ENCODE measurements at places on chromosomes 1 and 21. TPM values are rescaled to one million over a fixed set of nuclear protein-coding genes. Genes with fewer than 3 reads are reported as not detected.
A peak's percentile ranks its signal among the peaks of the same experiment; 100 is the strongest.

GRCh38 chr1:151509350-151510019, 1.7 kb upstream of the CGN start:
- H3K36me3 ChIP-seq: no peaks in the 10 kb centered on the region
- H3K27me3 ChIP-seq: peaks cover 5% of the 10 kb centered on the region
- H3K4me3 ChIP-seq: no peak overlapping the region

DNA sequence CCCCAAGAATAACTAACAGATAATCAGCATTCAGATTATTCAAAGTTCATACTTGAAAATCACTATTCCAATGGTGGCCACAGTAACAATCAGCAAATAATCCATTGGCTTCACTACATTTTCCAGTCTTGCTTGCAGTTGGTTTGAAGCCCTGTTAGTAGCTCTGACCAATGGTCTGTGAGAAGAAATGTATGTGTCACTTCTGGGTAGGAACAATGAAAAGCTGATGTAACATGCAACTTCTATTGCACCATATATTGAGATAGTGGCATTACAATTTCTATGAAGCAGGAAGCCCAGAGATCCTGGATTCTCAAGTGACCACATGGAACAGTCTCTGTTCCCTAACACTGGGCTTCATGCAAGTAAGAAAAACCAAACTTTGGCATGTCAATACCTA, 250.9 kb upstream of the DAB1 start:
- H3K27me3 ChIP-seq: no peaks in the 10 kb centered on the region
- no peak overlapping the region for H3K27ac ChIP-seq
- no peaks in the 10 kb centered on the region for H3K4me1 ChIP-seq
- no peak overlapping the region for H3K4me3 ChIP-seq
- no peaks in the 10 kb centered on the region for H3K36me3 ChIP-seq

DNA sequence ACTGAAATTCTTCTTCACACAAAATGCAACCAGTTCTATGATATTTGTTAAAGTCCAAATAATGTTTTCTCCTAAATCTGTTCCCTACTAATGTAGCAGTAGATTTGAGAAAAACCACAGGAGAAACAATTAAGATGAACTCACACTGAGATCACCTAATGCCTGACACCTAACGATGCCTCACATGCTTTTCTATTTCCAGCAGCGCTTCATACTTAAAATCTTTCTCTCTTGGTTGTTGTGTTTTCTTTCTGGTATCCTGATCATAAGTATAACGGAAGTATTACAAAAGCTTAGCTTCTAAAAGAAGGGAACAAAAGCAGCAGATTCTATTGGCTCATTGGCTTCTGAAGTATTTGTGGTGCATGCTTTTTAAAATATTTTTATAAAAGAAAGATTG, 267.2 kb upstream of the SGIP1 start:
- no peak for DNase-seq
- H3K27ac ChIP-seq: peak overlapping the region; percentile 43
- H3K4me1 ChIP-seq: peaks cover 46% of the 10 kb centered on the region
- no peaks in the 10 kb centered on the region for H3K36me3 ChIP-seq
- H3K4me3 ChIP-seq: no peak overlapping the region
- H3K27me3 ChIP-seq: no peaks in the 10 kb centered on the region

DNA sequence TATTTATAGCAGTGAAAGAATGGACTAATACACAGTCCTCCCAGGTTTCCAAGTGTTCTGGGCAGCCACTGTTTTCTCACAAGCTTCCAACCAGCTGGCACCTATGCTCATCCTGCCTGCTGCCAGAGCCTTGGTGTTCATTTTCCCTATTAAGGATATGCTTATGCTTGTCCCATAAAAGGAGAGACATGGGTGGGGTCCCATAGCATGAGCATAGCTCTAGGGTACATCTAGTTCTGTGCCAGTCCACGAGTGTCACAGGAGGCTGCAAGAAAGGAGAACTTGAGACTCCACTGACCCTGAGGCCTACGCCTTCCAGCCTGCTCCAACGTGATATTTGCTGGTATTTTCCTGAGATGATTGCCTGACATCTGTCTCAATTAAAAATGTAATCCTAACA, 192.4 kb upstream of the PTGFR start:
- no peaks in the 10 kb centered on the region for H3K27me3 ChIP-seq
- no peaks in the 10 kb centered on the region for H3K4me1 ChIP-seq
- no peak overlapping the region for H3K27ac ChIP-seq
- DNase-seq: no peak
- no peak overlapping the region for H3K4me3 ChIP-seq

DNA sequence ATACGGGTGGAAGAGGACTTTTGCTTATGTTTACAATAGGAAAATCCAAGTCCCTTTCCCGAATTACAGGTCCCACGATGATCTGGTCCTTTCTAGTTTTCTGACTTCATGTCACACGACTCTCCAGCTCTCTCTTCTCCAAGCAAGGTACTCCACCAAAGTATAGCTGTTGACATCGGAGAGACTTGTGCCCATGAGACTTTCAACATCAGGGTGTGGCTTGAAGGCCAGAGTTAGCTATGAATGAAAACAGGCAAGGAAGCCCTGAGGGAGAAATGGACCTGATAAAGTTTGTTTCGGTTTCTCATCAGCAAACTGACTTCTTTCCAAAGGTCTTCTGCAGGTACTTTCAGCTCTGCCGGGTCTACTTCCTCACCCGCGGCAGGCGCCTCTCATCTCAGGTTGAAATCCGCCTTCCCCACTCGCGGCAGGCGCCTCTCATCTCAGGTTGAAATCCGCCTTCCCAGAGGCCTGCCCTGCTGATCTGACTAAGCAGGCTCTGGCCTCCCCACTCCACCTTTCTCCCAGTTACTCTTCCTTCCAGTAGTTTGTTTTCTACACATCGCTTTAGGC, 2.1 kb upstream of the PER3 start:
- no peak overlapping the region for H3K4me3 ChIP-seq
- peak overlapping the region; percentile 89 for H3K27ac ChIP-seq
- H3K36me3 ChIP-seq: peaks cover 3% of the 10 kb centered on the region

DNA sequence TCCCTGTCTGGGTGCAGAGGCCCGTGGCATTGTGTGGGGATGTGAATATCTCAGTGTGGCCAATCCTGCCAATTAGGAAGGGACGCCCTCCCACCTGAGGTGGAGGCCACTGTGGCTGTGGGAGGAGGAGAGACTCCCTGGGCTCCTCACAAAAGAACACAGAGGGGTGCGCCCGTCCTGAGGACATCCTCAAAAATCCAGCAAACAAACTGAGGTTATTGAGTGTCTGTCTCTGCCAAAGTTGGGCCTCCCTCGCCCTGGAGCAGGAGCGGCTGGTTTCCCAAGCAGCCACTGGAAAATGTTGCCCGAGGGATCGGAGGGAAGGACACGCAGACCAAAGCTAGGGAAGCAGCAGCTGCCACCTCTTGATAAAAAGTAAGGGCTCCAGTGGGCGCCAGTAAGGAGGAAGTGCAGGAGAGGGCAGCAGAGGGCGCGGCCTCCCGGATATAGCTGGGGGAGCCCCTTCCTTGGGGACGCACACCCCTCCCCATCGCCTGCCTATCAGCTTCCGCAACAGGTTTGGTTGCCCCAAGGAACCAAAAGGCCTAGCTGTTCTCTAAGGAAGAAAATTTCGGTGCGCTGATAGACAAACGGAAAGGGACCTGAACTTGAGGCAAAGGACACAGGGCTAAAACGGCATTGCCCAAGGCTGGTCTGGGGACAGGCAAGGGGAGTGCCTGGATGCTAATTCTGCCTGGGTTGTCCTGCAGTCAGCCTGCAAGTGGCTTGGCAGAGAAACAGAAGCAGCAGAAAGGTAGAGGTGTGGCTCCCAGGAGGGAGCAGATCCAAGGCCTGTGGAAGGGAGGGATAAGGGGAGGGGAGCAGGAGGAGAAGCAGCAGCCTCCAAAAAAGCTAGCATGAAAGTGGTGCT, 1.7 kb upstream of the GRIK3 start:
- no peak overlapping the region for H3K4me3 ChIP-seq
- peaks cover 71% of the 10 kb centered on the region for H3K27me3 ChIP-seq
- peaks cover 8% of the 10 kb centered on the region for H3K4me1 ChIP-seq
- no peaks in the 10 kb centered on the region for H3K36me3 ChIP-seq
- H3K27ac ChIP-seq: peak overlapping the region; percentile 79

Gene CRYBG2
- not detected for total RNA-seq

Gene C8B
- not detected for total RNA-seq

Gene BLACAT1
- total RNA-seq: not detected

Gene EXO1
- not detected for total RNA-seq

Gene CFHR3
- total RNA-seq: 0.21 TPM

Gene PAQR6
- 32.4 TPM for total RNA-seq

Data from tibial nerve (tissue), 4 donors.